Kasumi-1 (cell line): ENCODE measurements at places on chromosomes 7 and 10.

DNA sequence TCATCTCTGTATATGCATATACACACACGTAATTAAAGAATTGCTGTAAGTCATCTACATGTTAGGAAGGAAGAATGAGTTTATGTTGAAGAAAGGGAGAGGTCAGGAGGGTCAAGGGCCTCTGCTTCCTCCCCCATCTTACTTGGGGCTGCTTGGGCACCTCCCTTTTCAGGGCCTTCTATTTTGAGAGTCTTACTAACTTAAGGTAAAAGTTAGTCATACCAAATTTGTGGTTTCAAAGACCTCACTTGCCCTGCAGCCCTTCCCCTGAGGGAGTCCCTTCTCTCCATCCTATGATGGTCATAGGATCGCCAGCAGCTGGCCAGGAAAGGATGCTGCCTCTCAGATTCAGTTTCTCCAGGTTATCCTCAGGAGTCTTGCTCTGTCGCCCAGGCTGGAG lies 2.6 kb downstream of the PLEKHS1 start:
- DNase-seq = no peak

DNA sequence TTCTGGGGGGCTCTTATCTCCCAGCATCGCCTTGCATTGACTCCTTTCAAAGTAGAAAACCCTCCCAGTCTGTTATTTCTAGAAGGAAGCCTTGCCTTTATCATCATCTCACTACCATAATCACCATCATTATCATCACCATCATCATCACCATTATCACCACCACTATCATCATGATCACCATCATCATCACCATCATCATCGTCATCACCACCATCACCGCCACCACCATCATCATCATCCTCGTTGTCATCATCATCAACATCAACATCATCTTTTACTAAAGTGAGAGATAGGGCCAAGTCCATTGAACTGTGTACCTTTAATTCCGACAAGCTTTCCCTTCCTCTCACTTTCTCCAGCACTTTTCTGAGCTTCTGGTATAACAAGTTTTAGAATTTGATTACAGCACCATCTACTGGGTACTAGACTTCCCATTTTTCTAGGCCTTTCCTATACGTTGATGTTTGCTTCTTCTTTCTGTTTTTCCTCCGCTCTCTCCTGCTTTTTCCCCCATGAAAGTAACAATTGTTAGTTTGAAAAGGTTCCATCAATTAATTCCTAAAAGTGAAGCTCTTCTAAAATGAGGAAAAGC lies 226.4 kb downstream of the BUB3 start:
- DNase-seq = peak; percentile 66

GRCh38 chr7:102273749-102274712 lies 12.6 kb upstream of the SH2B2 start:
- no peak for DNase-seq

- DNase-seq = no peak
Measured at GRCh38 chr7:25456467-25457171, 228.3 kb upstream of the NPVF start.

GRCh38 chr7:130939321-130940095 lies 205.5 kb upstream of the KLF14 start:
- DNase-seq = no peak

DNA sequence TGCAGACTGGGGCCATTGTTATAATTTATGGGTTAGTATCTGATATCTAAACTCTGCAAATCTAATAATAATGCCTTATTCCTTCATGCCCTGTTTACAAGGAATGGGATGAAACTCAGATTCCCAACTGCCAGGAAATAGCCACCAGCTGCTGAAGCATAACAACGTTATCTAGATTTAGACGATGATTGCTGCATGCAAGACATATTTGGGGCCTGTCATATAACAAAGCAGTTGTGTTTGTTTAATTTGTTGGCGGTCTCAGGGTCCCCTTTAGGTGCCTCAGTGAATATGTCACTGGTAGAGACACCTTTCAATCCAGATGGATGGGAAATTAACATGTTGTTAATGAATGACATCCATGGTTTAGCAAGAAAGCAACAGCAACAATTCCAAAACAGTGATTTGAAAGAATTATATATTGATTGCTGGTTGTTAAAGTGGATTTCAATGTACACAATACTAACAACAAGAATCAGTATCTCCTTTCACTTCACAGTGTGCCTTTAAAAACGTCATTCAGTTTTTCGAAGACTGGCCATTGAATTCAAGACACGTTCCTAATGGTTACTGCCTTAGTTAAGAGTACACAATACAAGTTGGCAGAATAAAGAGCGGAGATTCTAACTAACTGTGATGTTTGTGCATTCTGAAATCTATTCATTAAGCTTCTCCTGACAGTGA lies 860.6 kb upstream of the CELF2 start:
- DNase-seq = no peak
